Heart right ventricle (tissue), 16 donors: ENCODE measurements at places on chromosomes 2 and 18. TPM values are rescaled to one million over a fixed set of nuclear protein-coding genes. Genes with fewer than 3 reads are reported as not detected.

Gene MYO5B
- total RNA-seq, result 3.7 TPM

Gene ANKRD62
- total RNA-seq, result not detected

DNA sequence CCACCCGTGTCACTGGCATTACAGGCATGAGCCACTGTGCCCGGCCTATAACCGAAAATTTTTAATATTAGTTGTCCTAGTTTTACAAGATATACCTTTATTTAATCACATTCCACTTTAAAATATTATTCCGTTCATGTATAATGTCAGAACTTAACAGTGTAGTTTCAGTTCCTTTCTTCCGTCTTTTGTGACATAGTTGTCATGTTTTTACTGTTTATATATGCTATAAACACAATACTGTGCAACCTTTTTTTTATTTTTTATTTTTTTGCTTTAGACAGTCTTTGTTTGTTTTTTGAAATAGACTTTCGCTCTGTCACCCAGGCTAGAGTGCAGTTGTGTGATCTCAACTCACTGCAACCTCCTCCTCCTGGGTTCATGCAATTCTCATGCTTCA lies 129.5 kb upstream of the TTC27 start:
- H3K27ac ChIP-seq, result no peak overlapping the region
- DNase-seq, result no peak
- peaks cover 94% of the 10 kb centered on the region for H3K36me3 ChIP-seq
- no peak overlapping the region for H3K4me3 ChIP-seq
- H3K4me1 ChIP-seq, result peaks cover 17% of the 10 kb centered on the region

- peaks cover 100% of the 10 kb centered on the region for H3K4me1 ChIP-seq
- H3K27ac ChIP-seq, result peak overlapping the region; percentile 76
- H3K27me3 ChIP-seq, result no peaks in the 10 kb centered on the region
- peak; percentile 56 for DNase-seq
- no peaks in the 10 kb centered on the region for H3K36me3 ChIP-seq
Observed at GRCh38 chr2:207133820-207134519, 31.8 kb downstream of the KLF7 start.

DNA sequence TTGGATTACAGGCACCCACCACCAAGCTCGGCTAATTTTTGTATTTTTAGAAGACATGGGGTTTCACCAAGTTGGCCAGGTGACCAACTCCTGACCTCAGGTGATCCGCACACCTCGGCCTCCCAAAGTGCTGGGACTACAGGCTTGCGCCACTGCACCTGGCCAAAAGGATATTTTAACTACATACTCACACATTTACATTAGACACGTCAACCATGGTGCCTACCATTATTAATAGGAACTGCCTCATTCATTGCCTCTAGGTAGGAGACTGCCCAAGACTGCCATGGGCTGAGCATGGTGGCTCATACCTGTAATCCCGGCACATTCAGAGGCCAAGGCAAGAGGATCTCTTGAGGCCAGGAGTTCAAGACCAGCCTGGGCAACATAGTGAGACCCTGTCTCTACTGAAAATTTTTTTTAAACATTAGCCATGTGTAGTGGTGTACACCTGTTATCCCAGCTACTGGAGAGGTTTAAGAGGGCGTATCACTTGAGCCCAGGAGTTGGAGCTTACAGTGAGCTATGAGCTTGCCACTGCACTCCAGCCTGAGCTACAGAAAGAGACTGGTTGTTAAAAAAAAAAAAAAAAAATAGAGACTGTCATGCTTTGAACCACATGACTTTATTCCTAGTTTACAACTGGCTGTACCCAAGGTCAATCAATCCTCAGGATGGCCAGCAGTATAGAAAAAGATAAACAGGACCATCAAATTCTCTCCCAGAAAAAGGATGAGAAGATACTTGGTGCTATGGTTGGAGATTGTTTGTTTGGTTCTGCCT lies 31.1 kb upstream of the EPC2 start:
- H3K27me3 ChIP-seq, result no peaks in the 10 kb centered on the region
- H3K4me3 ChIP-seq, result no peak overlapping the region

GRCh38 chr2:32947076-32947483 lies 327 bp downstream of the LTBP1 start:
- H3K36me3 ChIP-seq, result no peaks in the 10 kb centered on the region
- H3K4me1 ChIP-seq, result peaks cover 21% of the 10 kb centered on the region
- no peaks in the 10 kb centered on the region for H3K27me3 ChIP-seq
- peak overlapping the region; percentile 83 for H3K4me3 ChIP-seq
- DNase-seq, result peak; percentile 28
- H3K27ac ChIP-seq, result peak overlapping the region; percentile 91

Gene IL1R2
- not detected for total RNA-seq

- H3K36me3 ChIP-seq, result no peaks in the 10 kb centered on the region
- H3K4me3 ChIP-seq, result no peak overlapping the region
- DNase-seq, result no peak
- H3K4me1 ChIP-seq, result peaks cover 52% of the 10 kb centered on the region
- no peaks in the 10 kb centered on the region for H3K27me3 ChIP-seq
- no peak overlapping the region for H3K27ac ChIP-seq
Observed at GRCh38 chr2:236871500-236872001, 214.1 kb upstream of the COPS8 start.

Gene UGT1A4
- not detected for total RNA-seq

Gene MARCO
- 0.47 TPM for total RNA-seq

Gene SLC4A3
- total RNA-seq, result 356 TPM

Gene AMER3
- not detected for total RNA-seq

Gene C2orf78
- not detected for total RNA-seq

DNA sequence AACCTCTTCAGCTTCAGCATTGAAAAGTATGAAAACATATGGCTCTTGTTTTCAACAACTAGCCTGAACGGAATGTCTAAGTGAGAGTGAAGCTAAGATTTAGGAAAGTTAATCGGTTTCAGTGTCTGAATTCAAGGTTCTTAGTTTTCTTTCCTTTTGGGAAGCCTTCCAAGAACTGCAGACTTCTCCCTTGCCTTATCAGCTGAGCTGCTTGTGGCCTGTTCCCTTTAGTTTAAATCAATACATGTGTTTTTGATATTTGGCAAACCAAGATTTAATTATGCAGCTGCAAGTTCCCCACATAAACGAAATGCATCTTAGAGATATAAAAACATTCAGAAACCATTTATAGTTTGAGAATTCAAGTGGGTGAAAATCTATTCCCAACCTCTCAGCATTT lies 274.3 kb upstream of the NRP2 start:
- H3K27me3 ChIP-seq, result no peaks in the 10 kb centered on the region
- H3K36me3 ChIP-seq, result no peaks in the 10 kb centered on the region
- H3K4me1 ChIP-seq, result peaks cover 11% of the 10 kb centered on the region
- H3K27ac ChIP-seq, result no peak overlapping the region
- H3K4me3 ChIP-seq, result no peak overlapping the region

Gene TM4SF20
- total RNA-seq, result not detected

DNA sequence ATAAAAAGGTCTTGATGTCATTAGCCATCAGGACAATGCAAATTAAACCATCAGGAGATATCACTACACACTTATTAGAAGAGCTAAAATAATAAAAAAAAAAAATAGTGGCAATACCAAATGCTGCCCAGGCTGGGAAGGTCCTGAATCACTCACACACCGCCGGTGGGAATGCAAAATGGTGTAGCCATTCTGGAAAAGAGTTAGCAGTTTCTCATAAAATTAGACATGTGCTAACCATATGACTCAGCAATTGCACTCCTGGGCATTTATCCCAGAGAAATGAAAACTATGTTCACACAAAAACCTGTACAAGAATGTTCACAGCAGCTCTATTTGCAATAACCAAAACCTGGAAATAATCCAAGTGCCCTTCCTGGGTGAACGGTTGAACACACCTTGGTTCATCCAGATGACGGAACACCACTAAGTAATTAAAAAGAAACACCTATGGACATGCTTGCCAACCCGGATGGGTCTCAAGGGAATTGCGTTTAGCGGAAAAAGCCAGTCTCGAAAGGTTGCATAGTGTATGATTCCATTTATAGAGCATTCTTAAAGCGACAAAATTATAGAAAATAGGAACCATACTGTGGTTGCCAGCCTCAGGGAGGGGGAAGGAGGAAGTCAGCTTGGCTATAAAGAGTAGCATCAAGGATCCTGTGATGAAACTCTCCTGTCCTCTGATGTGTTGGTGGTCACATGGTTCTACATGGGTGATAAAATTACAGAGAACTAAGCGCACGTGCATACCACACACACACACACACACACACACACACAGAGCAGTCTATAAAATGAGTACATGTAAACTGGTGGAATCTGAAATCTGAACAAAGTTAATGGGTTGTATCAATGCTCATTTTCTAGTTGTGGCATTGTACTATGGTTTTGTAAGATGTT lies 4.6 kb downstream of the MBP start:
- H3K27me3 ChIP-seq, result no peaks in the 10 kb centered on the region
- peaks cover 54% of the 10 kb centered on the region for H3K4me1 ChIP-seq
- peak overlapping the region; percentile 78 for H3K27ac ChIP-seq
- no peak overlapping the region for H3K4me3 ChIP-seq
- H3K36me3 ChIP-seq, result no peaks in the 10 kb centered on the region

Gene SLC66A2
- total RNA-seq, result 22.0 TPM

Gene GKN1
- total RNA-seq, result not detected

DNA sequence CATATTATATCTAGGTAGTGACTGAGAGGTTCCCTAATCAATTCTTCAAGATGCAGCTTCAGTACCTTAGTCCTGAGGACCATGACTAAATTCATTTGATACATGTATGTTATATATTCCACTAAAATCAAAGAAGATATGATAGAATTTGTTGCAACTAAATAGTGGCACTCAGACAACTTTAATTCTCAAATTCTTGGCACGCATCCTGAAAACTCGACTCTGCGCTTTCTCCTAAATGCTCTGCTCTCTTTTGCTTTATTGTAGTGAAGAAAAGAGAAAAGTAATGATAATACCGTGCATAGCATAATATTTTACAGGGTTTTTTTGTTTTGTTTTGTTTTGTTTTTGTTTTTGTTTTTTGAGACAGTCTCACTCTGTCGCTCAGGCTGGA lies 475.3 kb downstream of the ARHGAP15 start:
- no peaks in the 10 kb centered on the region for H3K27me3 ChIP-seq
- H3K36me3 ChIP-seq, result no peaks in the 10 kb centered on the region

DNA sequence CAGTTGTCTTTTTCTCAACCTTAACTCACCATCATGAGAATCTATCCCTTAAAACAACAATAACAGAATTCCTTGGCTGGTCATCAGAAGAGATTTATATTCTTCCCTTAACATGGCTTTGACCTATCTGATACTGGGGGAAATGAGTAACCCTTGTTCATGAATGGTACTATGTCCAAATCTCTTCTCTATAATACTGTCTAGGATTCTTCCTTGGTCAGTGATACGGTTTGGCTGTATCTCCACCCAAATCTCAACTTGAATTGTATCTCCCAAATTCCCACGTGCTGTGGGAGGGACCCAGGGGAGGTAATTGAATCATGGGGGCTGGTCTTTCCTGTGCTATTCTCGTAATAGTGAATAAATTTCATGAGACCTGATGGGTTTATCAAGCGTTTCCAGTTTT lies 282.0 kb upstream of the SIX2 start:
- no peak for DNase-seq
- no peaks in the 10 kb centered on the region for H3K36me3 ChIP-seq
- H3K4me1 ChIP-seq, result no peaks in the 10 kb centered on the region
- H3K4me3 ChIP-seq, result no peak overlapping the region
- H3K27me3 ChIP-seq, result no peaks in the 10 kb centered on the region

DNA sequence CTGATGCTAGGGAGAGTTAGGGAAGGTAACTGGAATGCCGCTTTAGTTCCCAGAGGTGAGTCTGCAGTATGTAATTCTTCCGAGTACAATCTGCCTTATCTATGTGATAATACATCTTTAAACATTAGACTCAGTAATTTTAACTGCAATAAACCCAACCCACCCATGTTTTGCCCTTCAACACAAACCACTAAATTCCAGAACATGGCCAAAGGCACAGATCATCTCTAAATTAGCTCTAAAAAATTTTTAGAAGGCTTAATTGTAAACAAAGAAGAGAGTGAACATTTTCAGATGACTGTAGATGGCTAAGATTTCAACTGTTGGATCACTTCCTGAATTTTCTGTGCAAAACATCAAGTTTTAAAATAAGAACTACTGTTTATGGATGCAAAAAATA lies 488.7 kb upstream of the ID2 start:
- peaks cover 3% of the 10 kb centered on the region for H3K4me1 ChIP-seq
- H3K36me3 ChIP-seq, result no peaks in the 10 kb centered on the region
- H3K27me3 ChIP-seq, result no peaks in the 10 kb centered on the region

GRCh38 chr18:73235491-73235890 lies 367.7 kb upstream of the NETO1 start:
- no peak overlapping the region for H3K4me3 ChIP-seq
- no peaks in the 10 kb centered on the region for H3K4me1 ChIP-seq
- no peaks in the 10 kb centered on the region for H3K27me3 ChIP-seq
- H3K27ac ChIP-seq, result no peak overlapping the region
- DNase-seq, result no peak

- no peaks in the 10 kb centered on the region for H3K4me1 ChIP-seq
- no peaks in the 10 kb centered on the region for H3K36me3 ChIP-seq
- no peak for DNase-seq
- peaks cover 9% of the 10 kb centered on the region for H3K27me3 ChIP-seq
Observed at GRCh38 chr2:133264989-133265401, 303.3 kb downstream of the NCKAP5 start.

Gene RTP5
- not detected for total RNA-seq

DNA sequence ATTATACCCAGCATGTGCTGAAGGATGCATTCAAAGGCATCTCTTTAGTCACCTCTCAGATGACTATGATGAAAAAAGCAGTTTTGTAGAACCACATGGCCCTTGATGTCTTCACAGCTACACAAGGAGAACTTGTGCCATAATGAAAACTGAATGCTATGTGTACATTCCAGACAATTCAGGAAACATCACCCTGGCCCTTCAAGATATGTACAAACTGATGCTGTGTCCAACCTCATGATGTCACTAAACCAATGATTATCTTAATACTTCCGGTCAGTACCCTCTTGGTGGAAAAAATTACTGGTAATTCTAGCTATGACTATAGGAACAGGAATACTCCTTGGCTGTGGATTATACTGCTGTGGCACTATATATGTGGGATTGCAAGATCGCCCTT lies 20.0 kb downstream of the DUSP11 start:
- no peaks in the 10 kb centered on the region for H3K27me3 ChIP-seq
- peaks cover 82% of the 10 kb centered on the region for H3K36me3 ChIP-seq
- H3K27ac ChIP-seq, result peak overlapping the region; percentile 52
- peaks cover 19% of the 10 kb centered on the region for H3K4me1 ChIP-seq
- DNase-seq, result no peak

GRCh38 chr2:160289831-160290230 lies 89.8 kb upstream of the ITGB6 start:
- no peak for DNase-seq
- H3K4me1 ChIP-seq, result peaks cover 31% of the 10 kb centered on the region
- H3K4me3 ChIP-seq, result no peak overlapping the region
- peak overlapping the region; percentile 11 for H3K27ac ChIP-seq

- no peak overlapping the region for H3K4me3 ChIP-seq
- H3K27me3 ChIP-seq, result no peaks in the 10 kb centered on the region
- no peak for DNase-seq
- H3K36me3 ChIP-seq, result no peaks in the 10 kb centered on the region
- H3K27ac ChIP-seq, result no peak overlapping the region
Observed at GRCh38 chr18:36354989-36355388, 57.5 kb downstream of the FHOD3 start.

- peaks cover 2% of the 10 kb centered on the region for H3K27me3 ChIP-seq
- H3K27ac ChIP-seq, result no peak overlapping the region
- H3K36me3 ChIP-seq, result no peaks in the 10 kb centered on the region
- DNase-seq, result no peak
Observed at GRCh38 chr18:24975496-24976372, 376.2 kb downstream of the ZNF521 start.
